ENCODE measurements at places on chromosomes 5 and 9.

DNA sequence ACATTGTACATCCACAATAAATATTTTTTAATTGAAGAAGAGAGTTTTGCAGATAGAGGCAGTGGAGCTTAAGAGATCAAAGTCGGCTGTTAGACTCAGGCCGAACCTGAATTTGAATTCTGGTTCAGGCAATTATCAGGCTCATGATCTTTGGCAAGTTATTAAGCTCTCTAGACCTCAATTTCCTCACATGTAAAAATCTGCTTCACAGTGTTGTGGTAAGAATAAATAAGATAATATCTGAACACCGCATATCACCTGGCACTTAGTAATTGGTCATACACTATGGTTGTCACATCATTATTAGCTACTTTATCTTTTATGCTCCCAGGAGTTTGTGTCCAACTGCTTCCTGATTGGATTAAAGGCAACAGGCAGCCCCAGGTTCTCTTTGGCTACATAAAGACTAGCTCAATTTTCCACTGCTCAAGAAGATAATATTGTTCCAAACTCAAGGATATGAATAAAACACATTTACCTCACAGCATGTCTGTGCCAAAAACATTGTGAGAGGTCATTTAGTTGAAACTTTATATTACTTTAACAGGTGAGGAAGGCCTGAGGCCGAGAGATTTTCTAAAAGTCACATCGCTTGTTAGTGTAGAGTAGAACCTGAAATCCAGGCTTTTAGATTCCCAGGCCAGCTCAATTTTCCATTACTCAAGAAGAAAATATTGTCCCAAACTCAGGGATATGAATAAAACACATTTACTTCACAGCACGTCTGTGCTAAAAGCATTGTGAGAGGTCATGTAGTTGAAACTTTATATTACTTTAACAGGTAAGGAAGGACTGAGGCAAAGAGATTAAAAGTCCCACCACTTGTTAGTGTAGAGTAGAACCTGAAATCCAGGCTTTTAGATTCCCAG is 289.2 kb upstream of the PTGER4 start:
- DNase-seq = no peak

DNA sequence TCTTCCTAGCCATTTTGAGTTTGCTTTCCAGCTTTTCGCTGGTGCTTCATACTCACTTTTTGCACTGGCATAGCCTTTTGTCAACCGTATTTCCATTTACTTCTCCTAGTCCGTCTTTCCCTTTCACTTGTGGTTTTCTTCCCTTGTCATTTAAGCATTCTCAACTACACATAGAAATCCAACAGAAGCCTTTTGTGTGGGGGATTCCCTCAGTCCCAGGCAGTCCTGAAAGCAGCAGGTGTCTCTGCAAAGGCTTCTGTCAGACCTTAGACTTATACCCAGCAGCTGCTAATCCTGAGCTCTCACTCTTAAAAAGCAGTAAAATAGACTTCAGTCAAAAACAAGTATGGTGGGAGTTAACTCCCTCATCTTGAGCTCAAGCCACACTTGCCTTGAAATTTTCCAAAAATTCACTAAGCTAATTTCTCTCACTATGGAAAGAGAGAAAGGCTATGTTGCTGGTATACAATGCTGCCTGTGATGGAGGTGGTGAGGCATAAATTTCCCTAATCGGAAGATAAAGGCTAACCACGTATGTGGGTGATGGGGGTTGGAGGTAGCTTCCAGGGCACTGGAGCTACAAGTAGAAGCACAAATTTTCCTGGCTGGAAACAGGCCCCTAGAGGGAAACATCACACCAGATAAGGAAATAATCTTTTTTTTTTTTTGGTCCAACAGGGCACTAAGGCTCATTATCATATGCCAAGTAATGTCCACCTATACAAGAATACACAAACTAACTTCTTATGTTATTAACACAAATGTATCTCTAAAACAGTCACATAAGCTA is 34.8 kb upstream of the IFNK start:
- no peak for DNase-seq

DNA sequence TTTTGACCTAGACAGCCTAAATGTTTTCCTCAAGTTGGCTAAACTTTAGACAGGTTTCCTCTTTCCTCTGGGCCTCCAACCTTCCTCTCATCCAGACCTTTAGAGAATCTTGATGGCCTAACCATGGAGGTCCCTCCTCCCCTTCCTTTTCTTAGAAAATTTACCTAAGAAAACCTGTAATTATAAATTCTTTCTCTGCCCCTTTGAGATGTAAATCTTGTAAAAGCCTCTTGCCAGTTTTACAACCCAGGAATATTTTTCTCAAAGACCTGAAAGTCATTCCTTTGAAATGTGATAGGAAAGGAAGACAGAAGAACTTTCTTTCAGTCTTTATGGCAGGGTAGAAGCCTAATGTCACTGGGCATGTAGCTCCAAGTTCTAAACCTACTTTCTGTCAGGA is 1752.6 kb upstream of the C9orf72 start:
- DNase-seq = no peak

- no peak for DNase-seq
Observed at GRCh38 chr5:77632526-77633206, 5.8 kb downstream of the OTP start.

DNA sequence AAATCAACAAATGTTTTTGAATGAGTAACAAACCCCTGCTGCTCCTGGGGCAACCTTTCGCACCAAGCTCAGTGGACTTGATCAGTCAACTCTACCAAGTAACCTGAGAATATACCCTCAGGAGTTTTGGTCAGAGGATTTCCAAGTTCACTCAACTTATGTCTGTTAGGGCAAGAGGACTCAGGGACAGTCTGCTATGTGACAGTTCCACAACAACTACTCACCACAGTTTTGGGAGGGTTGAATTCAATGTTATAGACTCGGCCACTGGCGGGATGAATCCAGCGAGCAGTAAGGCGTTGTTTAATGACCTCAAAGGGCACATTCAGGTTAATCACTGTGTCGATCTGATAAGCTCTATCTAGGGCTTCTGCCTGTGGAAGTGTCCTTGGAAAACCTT is 22.1 kb downstream of the AK3 start:
- no peak for DNase-seq

- DNase-seq = no peak
Observed at GRCh38 chr5:73307645-73308355, 134.8 kb downstream of the TMEM174 start.

DNA sequence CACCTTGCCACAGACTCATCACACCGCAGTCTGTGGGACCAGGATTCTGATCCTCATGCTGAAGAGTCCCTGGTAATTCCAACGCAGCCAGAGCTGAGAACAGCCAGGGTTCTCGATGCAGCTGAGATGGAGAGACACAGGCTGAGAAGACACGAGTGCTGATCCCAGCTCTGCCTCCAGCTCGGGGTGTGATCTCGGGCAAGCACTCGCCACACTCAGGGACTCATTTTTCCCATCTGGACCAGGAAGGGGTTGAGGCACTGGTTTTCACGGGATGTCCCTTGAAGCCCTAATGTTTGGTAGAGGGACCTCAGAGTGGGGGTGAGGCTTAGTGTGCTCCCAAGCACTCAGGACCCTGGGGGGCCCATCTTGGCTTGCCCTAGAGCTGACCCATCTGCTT is 200.4 kb downstream of the CDK5RAP2 start:
- no peak for DNase-seq

DNA sequence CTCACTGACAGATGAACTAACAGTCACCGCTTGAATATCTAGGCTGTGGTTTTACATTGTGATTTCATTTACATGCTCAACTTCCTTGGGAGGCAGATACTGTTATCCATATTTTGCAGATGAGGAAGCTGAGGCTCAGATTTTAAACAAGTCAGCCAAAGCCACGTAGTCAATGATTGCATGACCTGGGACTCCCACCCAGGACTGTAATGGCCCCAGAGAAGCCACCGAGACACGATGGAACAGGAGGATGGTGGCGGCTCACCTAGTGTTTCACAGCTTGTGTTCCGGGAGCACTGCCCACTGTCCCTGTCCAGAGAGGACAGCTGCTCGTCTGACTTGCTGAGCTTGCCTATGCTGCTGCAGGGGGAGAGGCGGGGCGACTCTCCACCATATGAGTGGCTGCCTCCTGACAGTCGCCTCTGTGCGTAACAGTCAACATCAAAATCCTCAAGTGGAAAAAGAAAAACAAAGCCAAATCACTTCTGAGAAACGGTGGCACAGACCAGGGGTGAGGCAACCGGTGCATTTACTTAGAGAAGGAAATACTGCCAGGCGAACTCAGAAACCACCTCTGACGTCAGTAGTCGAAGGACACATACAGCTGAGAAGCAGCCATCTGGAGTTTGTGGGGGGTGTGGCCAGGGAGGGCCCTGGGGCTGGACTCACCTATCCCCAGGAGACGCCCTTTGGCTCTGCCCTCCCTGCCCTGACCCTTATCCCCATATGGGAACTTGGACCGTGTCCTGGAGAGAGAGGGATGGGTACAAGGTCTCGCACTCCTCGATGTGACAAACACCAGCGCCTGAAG is 82.5 kb downstream of the PRRT1B start:
- peak; percentile 46 for DNase-seq

DNA sequence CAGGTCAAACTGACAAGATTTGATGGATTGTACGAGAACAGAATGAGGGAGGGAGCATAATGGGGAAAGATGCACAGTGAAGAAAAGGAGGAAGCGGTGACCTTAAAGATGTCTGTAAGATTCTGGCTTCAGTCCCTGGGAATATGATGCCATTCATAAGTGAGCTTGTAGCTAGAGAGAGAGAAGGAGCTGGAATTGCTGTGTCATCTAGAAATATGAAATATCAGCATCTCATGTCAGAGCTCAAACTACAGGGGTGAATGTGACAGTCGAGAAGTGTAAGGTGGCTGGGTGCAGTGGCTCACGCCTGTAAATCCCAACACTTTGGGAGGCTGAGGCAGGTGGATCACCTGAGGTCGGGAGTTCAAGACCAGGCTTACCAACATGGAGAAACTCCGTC is 24.0 kb upstream of the WHRN start:
- DNase-seq = no peak

- DNase-seq = no peak
Observed at GRCh38 chr5:149257131-149257530, 14.5 kb upstream of the AFAP1L1 start.

GRCh38 chr9:87322840-87323635 is 174.6 kb upstream of the DAPK1 start:
- DNase-seq = no peak

- DNase-seq = no peak
Observed at GRCh38 chr9:98961513-98962180, 17.9 kb downstream of the COL15A1 start.

DNA sequence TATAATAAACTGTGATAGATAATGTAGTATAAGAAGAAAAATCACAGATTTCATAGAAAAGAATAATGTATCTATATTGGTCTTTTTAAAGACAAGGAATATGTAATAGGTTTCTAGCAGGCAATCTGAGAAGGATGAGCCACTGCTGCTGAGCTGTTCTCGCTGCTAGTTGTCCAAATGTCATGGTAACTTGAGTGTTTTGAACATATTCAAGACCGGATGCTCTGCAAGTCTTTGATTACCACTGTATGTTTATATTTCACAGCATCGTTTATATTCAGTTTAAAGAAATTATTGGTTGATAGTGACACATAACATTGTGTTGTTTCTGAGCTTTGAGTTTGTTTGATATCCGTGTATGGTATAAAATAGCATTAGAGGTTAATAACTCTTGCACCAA is 9.6 kb downstream of the C5orf47 start:
- DNase-seq = no peak

DNA sequence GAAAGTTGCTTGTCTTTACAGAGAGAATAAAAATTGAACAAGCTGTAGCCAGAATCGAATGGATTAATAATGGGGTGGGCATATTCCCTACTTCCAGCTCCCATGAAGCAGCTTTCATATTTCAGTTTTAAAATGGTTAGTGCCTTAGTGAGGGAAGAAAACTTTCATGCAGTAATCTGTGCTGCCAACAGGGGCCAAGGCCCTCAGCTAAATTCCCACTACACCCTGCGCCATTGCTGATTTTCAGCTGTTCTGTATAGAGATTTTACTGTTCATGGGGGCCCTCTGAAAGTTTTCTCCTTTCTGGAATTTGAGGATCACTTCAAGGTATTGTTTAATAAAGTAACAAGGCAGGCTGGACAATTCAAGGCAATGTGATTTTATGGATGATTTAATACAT is 58.2 kb downstream of the CAST start:
- no peak for DNase-seq

- no peak for DNase-seq
Observed at GRCh38 chr5:150328515-150328914, 25.8 kb upstream of the ARSI start.

GRCh38 chr9:27499451-27499850 is 24.6 kb upstream of the IFNK start:
- DNase-seq = no peak

- no peak for DNase-seq
Observed at GRCh38 chr9:78150312-78150982, 85.4 kb upstream of the CEP78 start.

DNA sequence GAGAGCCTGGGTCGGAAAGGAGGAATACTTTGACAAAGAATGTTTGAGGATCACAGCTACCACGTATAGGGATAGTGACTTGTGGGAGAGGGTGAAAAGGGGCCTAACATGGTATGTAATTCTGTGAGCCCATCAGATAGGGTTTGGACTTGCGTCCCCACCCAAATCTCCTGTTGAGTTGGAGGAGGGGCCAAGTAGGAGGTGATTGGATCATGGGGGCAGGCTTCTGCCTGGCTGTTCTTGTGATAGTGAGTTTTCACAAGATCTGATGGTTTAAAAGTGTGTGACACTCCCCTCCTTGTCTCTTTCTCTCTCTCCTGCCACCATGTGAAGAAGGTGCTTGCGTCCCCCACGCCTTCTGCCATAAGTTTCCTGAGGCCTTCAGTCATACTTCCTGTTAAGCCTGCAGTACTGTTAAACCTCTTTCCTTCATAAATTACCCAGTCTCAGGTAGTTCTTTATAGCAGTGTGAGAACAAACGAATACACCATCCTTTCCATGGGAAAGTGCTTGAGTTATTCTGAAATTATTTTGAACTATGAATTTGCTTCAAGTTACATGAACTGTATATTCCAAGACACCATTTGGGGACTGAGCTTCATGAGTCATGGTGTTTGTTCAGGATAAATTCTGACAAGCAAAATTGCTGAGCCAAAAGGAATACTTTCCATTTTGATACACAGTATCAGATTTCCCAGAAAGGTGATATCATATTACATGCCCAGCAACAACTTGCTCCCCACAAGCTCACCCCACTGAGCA is 68.8 kb upstream of the SSBP2 start:
- DNase-seq = no peak

GRCh38 chr5:149961957-149962409 is 1.4 kb downstream of the SLC26A2 start:
- no peak for DNase-seq

DNA sequence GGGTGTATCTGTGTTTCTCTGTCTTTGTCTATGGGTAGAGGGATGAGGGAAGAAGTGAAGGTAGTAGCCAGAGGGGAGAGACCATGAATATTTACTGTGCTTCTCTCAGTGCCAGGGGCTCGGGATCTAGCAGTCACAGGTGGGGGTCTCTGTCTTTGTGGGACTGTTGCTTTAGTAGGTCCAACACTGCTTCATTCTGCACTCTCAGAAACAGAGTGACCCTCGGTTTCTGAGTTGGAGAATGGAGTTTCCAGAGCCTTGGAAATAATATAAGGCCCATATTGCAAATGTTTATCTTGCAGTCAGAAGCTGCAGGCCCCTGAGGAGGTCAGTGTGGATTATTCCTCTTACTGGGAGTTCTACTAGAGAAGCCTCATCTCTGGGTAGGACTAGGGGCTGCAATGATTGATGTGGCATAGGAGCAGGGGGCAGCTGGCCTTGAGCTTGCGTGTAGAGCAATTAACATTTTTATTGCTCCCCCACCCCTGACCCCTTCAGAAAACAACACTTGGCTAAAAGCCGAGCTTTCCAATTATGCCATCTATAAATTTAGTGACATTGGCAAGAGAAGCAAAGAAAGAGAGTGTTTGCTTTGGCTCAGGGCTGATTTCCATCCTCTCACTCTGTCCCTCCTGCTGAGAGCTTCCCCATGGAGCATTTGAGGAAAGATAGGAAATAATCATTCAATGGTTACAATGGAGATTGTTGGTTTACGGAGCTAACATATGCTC is 55.0 kb upstream of the TRPC7 start:
- DNase-seq = no peak

All from AG04450 (cell line).